ENCODE measurements at places on chromosomes 6 and 20.

- no peak overlapping the region for H3K27ac ChIP-seq
- no peaks in the 10 kb centered on the region for H3K27me3 ChIP-seq
- no peak overlapping the region for H3K4me3 ChIP-seq
Measured at GRCh38 chr6:2158596-2159271, 86.7 kb downstream of the GMDS start.

- no peak for DNase-seq
- no peak overlapping the region for H3K4me3 ChIP-seq
- H3K27ac ChIP-seq, result no peak overlapping the region
Measured at GRCh38 chr6:106080763-106081095, 5.4 kb upstream of the PRDM1 start.

DNA sequence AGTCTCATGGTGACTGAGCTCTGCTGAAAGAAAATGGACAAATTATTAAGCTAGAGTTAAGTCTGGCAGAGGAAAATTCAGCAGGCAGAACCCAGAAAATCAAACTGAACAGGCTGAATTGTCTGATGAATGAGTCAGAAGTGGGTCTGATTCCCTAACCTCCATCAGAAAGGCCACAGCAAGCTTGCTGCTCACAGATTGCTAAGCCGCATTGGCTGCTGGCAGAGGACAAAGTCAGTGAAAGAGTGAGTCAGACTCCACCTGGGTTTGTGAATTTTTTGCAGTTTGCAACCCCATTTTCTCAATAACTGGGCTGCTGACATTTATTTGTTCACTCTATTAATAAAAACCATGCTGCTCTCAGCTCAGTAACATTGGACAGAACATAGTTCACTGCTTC is 191.3 kb downstream of the EPM2A start:
- peaks cover 4% of the 10 kb centered on the region for H3K4me1 ChIP-seq
- peak overlapping the region; percentile 21 for H3K27ac ChIP-seq
- H3K4me3 ChIP-seq, result no peak overlapping the region
- no peaks in the 10 kb centered on the region for H3K27me3 ChIP-seq
- peak; percentile 55 for DNase-seq
- H3K36me3 ChIP-seq, result no peaks in the 10 kb centered on the region

DNA sequence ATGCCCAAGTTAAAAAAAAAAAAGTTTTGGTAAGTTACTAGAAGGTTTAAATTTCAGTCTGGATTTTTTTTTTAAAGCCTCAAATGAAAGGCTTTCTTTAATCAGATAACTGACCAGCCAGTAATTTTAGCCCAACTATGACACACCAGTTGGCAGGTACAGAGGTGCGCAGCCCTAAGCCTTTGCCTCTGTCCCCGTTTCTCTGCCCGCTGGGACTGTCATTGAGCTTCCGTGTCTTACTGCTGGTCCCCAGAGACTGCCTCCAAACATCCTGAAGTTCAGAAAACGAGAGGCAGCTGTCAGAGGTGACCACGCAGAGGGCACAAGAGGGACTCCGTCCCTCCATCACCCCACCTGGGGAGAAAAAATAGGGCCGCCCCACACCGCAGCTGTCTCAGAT is 118.2 kb downstream of the RPS12 start:
- no peak for DNase-seq
- H3K27me3 ChIP-seq, result no peaks in the 10 kb centered on the region
- H3K36me3 ChIP-seq, result no peaks in the 10 kb centered on the region
- no peak overlapping the region for H3K4me3 ChIP-seq
- H3K27ac ChIP-seq, result no peak overlapping the region

DNA sequence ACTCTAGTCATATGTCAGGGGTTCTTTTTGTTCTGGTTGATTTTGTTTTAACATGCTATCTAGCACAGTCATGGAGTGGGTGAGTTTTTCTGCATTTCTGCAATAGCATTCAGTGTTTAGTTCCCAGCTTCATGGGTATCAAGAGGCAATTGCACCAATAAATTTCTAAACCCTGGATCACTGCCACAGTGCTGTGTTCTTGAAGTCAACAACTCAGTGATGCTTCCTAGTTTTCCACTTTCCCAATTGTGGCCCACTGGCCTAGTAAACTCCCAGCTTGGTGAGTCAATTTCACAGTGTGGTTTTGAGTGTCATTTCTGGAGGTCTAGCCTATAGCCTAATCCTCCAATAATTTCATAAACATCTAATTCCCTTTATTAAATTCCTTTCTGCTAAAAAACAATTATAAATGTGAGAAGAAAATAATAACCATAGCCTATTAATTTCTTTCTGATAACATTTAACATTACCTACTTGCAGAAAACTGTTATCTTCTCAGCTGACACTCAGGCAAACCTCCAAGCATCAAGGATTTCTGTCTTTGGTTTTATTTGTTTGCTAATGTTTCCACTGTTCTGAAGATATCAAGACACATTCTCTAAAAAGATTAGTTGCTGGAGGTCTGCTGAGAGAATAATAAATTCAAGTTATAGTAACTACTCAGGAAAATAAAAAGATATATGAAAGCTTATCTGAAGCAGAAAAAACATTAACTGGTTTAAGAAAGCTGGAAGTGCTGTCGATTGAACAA is 89.9 kb downstream of the PDE7B start:
- H3K4me1 ChIP-seq, result peaks cover 15% of the 10 kb centered on the region
- H3K27me3 ChIP-seq, result no peaks in the 10 kb centered on the region
- H3K36me3 ChIP-seq, result no peaks in the 10 kb centered on the region
- H3K4me3 ChIP-seq, result no peak overlapping the region

- no peak for DNase-seq
- no peak overlapping the region for H3K27ac ChIP-seq
- no peaks in the 10 kb centered on the region for H3K36me3 ChIP-seq
Measured at GRCh38 chr6:96624957-96625356, 62.0 kb downstream of the FHL5 start.

DNA sequence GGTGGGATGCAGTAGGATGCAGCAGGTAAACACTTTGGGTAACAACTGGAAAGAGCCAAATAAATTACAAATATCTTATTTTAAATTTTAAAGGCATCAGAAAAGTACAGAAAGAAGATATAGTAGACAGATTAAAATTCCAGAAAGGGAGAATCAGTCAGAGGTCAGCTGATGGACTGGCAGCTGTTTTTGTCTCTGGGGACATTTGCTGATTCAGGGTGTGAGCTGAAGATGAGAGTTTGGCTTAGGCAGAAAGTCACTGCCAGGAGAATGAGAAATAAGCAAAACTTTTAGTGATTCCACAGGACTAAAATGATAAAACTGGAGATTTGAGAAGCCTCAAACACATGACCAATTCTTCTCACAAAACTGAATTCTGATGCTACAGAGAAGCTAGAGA is 39.5 kb downstream of the AHI1 start:
- no peaks in the 10 kb centered on the region for H3K27me3 ChIP-seq
- no peak overlapping the region for H3K4me3 ChIP-seq
- H3K27ac ChIP-seq, result no peak overlapping the region
- DNase-seq, result no peak

- no peaks in the 10 kb centered on the region for H3K27me3 ChIP-seq
- H3K4me3 ChIP-seq, result no peak overlapping the region
- no peak for DNase-seq
- H3K27ac ChIP-seq, result no peak overlapping the region
- peaks cover 16% of the 10 kb centered on the region for H3K4me1 ChIP-seq
- H3K36me3 ChIP-seq, result no peaks in the 10 kb centered on the region
Measured at GRCh38 chr6:152298055-152298647, 339.0 kb downstream of the SYNE1 start.

All from hepatocyte (in vitro differentiated cells).